Left colon (tissue), 2 donors: ENCODE measurements at places on chromosomes 13 and 19. TPM values are rescaled to one million over a fixed set of nuclear protein-coding genes. Genes with fewer than 3 reads are reported as not detected.

- no peak for DNase-seq
Measured at GRCh38 chr13:95676105-95676761, 706 bp upstream of the DNAJC3 start.

DNA sequence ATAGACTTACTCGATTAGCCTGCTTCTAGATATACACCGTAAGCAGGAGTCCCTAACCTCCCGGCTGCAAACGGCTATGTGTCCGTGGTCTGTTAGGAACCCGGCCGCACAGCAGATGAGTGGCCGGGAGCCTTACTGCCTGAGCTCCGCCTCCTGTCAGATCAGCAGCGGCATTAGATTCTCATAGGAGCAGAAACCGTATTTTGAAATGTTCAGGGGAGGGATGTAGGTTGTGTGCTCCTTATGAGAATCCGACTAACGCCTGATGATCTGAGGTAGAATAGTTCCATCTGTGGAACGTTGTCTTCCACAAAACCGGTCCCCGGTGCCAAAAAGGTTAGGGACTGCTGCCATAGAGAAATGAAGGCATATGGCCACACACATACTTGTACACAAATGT lies 1491.9 kb downstream of the SLITRK5 start:
- no peak for DNase-seq

DNA sequence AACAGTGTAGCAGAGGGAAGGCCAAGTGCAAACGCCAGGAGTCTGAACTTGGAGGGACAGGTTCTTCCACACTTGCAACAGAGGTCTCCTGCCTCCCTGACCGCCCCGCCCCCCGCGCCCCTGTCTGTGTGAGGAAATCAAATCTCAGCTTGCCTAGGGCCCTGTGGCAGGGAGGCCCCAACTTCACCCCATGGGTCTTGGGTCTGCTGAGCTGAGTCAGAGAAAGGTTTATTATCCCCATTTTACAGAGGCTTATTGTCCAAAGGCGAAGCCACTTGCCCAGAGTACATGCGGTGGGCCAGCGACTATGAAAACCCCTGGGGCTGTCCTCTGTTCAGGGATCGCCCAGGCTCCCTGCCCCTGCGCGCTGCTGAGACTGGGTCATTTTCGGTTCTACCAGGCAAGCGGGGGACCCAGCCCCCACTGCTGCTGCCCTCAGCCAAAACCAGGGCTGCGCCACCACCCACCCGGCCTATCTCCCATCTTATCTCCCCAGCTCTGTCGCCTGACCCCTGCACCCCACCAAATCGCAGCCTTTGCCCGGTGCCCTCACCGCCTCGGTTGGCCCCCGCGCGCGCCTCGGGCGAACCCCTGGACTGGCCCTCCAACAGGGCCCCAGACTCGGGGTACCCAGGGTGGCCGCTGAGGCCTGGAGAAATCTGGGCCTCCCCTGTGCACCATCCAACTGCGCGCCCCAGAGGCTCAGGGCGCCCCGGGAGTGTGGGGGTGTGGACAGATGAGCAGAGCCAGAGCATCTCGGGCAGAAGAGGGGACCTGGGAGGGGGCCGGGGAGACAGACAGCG lies 850 bp upstream of the CERS4 start:
- DNase-seq, result no peak

DNA sequence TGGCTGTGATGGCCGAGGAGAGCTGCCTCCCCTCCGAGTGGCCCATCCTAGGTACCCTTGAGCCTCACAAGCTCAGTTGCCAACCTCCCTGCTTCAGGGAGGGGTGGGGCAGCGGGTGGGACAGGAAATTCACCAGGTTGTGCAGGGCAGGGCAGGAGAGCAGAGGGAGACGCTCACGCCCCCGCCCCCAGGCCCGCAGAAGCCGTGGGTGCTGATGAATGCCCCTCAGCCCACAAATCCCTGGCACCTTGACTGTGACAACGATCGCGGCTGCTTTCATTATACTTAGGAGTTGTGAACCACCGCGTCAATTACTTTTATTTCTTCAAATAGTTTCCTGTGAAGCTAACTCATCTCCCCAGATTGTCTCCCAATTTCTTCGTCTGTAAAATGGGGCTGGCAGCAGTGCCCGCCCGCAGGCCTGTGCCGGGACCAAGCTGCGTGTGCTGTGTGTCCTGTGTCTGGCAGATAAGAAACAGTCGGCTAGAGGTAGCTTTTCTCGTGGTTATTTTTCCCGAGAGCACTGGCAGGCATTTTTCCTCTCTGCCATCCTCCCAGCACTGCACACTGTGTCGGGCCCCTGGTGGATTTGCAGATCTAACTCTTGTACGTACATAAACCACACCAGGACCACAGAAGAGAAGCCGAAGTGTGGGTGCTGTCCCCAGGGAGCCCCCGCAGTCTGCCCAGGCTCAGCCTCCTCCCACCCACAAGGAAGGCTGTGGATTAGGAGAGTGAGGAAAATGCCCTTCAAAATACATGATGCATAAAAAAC lies 7.9 kb upstream of the RASA3 start:
- no peak for DNase-seq

- no peak for DNase-seq
Measured at GRCh38 chr13:48590141-48590901, 57.4 kb upstream of the RCBTB2 start.

GRCh38 chr19:11127905-11128304 lies 27.7 kb downstream of the SPC24 start:
- no peak for DNase-seq

GRCh38 chr19:56015756-56016155 lies 29.2 kb downstream of the NLRP5 start:
- DNase-seq, result no peak

DNA sequence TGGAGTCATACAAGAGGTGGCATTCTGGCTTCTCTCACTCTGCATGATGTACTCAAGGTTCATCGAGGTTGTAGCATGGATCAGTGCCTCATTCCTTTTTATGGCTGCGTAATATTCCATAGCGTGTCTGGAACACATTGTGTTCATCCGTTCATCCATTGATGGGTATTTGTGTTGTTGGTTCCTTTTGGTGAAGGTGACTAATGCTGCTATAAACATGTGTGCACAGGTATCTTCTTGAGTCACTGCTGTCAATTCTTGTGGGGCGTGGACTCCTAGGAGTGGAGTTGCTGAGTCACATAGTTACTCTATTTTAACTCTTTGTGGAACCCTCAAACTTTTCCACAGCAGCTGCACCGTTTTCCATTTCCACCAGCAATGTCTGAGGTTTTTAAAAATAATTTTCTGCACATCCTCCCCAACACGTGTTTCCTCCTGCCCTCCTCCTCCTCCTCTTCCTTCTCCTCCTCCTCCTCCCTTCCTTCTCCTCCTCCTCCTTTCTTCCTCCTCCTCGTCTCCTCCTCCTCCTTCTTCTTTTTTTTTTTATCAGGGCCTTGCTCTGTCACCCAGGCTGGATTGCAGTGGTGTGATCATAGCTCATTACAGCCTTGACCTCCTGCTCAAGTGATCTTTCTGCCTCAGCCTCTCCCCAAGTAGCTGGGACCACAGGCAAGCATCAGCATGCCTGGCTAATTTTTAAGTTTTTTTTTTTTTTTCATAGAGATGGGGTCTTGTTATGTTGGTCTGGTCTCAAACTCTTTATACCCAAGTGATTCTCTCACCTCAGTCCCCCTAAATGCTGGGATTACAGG lies 2.0 kb upstream of the TMEM221 start:
- DNase-seq, result no peak

DNA sequence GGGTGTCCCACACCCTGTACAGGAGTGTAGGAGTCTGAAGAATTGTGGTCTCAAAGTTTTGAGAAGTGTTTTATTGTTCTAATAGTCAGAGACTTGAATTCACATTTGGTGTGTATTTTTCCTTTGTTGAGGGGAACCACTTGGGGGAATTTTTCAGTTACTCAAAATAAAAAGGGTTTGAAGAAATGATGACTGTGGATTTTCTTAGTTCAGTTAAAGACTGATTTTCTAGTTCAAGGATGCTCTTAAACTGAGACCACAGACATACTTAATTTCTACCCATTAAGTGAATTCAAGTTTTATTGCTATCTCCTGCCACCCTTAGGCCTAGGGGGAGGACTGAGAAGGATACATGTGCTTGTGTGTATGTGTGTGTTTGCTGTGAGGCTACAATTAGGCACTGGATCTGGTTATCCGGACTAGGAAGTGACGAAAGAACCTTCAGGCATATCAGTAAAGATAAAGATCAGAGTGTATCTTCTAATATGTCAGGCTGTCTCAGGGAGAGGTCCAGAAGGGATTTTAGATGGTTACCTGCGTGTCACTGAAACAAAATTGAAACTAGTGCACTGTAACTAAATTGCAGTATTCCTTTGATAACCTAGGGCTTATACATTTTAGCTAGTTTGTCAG lies 234.9 kb upstream of the DACH1 start:
- no peak for DNase-seq

The FFAR3 gene
- not detected for total RNA-seq

The KLK12 gene
- total RNA-seq, result 0.81 TPM

The ELSPBP1 gene
- total RNA-seq, result not detected
